Right hindlimb (tissue), 1 donor: ENCODE measurements at places on chromosomes 3 and 15.

DNA sequence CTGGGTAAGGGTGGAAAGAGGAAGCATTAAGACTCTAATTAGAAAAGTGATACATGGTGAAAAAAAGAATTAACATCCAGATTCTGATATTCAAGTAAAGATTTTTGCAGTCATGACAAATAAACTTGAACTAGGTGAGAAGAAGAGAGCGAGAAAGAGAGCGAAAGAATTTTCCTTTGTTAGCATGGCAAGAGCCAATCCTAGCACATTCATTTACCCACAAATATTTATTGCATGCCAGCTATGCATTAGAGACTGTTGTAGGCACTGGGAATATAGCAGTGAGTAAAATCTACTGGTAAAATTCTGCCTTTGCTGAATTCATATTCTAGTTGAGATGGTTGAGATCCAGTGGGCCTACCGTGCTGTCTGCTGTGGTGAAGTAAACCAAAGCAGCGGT lies 177.9 kb upstream of the DPH6 start:
- DNase-seq, result no peak

DNA sequence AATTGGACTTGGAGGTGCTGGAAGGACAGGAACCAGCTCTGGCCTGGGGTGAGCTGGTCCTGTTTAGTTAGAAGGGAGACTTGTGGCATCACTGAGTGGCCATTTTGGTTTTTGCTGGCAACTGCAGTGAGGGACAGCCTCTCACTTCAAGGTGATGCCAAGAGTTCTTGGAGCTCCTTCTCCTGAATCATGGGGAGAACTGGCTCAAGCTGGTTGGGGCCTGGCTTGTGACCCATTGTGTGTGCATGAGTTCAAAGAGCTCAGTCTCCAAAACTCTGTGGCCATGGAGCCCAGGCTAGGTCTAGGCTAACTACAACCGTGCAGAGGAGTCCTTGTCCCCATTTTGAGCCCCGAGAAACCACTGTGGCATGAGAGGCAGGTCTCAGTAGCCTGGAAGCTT lies 60.1 kb upstream of the ZNF148 start:
- no peak for DNase-seq

GRCh38 chr3:130729154-130729553 lies 17.5 kb downstream of the PIK3R4 start:
- no peak for DNase-seq

DNA sequence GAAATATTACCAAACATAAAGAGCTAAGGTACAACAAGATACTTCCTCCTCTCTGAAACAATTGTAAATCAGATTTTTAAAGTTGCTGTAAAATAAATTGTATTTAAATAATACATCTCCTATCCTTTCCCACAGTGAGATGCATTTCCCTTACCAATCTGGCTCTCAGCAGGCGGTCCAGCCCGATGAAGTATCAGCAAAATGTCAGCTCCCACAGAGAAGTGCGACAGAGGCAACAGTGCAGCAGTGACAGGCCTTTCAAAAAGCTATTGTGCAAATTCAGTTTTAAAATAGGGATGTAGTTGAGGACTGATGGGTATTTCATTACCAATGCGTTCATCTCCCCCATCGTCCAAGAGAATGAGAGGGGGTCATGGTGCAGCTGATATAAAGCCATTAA lies 733.2 kb upstream of the GOLIM4 start:
- DNase-seq, result no peak

- DNase-seq, result no peak
These were observed 4.4 kb downstream of the KCTD6 start for GRCh38 chr3:58496206-58496857.

DNA sequence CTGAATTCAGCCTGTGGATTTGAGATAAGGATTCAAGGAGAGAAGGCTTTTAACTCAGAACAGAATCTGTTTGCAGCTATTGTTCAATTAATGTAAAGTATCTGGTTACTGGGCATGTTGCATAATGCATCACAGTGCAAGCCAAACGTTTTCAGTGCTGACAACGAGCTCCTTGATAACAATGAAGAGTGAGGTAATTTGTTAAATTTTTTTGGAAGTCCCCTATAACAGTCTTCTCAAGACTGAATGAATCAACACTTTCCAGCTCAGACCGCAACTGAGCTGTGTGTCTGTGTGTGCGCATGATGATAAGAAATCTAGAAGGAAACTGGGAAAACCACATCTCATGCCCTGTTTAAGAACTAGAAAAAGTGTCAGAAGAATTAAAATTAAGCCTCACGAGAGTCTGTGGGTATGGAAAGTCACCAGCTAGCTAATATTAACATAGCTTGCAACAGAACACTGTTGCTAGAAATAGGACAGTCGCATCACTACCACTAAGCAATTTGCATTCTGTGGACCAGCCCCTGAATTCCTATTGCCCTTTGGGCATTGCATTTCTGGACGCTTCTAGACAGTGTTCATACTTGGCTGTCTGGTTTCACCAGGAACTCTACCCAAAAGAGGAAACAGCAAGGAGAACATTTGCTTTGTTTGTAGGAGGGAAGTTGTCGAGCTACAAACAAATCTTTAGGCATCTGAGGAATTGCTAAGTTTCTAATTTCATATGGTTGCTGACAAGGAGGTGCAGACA lies 43.7 kb upstream of the ATP2C1 start:
- DNase-seq, result no peak

- no peak for DNase-seq
These were observed 9.2 kb downstream of the PLEKHO2 start for GRCh38 chr15:64850778-64851502.

DNA sequence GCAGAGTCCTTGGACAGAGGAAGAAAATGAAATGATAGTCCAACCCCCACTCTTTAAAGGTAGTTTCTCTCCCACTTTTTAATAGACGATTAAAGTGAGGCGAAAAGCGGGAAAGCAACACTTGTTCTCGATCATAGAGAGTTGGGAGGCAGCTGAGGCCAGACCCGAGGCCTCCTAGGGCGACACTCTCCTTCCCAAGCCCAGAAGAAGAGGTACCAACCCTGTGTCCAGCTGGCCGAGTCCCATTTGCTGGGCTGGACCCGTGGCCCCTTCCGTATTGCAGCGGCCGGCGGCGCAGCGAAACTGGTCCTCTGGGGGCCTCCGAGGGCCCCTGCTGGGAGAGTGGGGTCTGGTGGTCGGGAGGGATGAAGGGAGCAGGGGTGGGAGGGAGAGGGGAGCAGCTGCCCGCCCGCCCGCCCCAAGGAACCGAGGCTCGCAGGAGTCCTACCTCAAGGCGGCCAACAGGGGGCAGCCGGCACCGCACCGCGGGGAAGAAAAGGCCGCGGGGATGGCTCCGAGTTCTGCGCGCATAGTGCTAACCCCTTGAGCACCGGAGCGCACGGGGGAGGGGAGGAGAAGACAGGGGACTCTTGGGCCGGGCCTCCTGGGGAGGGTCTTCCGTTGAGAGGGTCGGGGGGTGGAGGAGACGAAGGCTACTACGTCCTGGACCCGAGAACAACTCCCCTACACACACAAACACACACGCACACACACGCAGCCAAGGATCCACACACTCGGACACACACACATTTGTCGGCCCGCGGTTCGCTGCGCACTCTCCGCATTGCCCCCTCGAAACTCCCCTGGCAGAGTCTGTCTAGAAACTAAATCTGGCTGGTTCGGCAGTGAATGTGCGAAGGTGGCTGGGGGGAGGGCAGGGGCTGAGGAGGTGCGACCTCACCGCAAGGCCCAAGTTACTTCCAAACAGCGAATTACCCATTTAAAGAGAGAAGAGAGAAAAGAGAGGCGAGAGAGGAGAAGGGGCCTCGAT lies 2.0 kb downstream of the WNT5A start:
- peak; percentile 92 for DNase-seq

- no peak for DNase-seq
These were observed 87.5 kb upstream of the LINGO1 start for GRCh38 chr15:77720173-77720572.

DNA sequence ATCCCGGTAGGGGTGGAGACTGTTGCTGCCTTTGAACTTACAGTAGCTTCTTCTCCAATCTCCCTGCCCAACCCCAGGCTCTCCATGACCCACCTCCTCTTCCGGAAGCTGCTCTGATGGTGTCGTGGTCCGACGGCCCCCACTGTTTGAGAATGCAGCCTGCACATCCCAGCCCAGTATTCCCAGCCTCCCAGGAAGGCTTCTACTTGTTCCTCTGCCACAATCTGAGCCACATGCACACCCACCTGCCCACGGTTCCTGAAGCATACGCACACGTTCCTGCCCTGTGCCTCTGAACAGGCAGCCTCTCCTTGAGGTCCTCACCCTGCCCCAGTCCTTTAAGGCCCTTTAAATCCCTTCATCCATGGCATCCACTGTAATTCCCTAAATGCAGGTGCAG lies 57.4 kb downstream of the ABTB1 start:
- no peak for DNase-seq

- DNase-seq, result peak; percentile 57
These were observed at the start of gene HAPLN3 for GRCh38 chr15:88894819-88895767. Gene HAPLN3, minus strand, starts transcription at chr15:88895544. Its CDS starts 8,246 bp downstream, at chr15:88887298.

DNA sequence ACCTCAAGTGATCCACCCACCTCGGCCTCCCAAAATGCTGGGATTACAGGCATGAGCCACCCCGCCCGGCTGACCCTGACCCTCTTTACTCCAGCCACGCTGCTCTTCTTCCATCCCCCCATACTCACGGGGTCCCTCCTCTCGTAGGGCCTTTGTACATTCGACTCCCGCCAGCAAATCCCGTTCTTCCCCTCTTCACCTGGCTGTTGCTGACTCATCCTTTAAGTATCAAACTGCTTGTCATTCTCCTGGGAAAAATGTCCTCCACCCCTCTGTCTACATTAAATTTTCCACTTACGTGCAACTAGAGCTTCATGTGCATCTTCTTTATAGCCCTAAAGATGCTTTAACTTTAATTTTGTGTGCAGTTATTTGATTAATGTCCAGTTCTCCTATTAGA lies 203.1 kb downstream of the OPA1 start:
- DNase-seq, result no peak

DNA sequence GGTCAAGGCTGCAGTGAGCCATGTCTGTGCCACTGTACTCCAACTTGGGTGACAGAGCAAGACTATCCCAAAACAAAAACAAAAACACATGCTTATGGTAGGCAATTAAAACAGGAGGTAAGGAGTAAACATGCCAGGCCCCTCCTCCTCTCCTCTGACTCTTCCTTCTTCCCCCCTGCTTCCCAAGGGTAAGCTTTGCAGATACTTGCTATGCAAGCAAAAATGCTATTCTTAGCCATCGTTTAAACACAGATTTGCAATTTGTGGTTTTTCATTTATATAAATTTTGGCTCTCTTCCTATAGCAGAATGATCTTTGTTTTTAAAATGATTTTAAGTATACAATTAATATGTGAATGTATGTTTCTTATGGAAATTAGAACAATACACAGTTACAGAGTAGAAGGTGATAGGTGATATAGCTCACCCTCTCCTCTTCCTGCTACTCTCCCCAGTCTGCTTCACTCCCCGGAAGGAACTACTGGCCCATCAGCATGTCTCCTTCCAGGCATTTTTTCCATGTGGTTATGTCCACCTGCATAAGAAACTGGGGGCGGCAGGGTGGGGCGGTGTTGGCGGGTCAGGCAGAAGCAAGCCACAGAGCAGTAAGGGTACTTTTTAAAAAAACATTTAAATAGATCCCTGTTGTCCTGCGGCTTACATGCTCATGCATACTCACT lies 42.1 kb downstream of the IGF1R start:
- no peak for DNase-seq

- no peak for DNase-seq
These were observed 40.3 kb downstream of the CHL1 start for GRCh38 chr3:236881-237280.

DNA sequence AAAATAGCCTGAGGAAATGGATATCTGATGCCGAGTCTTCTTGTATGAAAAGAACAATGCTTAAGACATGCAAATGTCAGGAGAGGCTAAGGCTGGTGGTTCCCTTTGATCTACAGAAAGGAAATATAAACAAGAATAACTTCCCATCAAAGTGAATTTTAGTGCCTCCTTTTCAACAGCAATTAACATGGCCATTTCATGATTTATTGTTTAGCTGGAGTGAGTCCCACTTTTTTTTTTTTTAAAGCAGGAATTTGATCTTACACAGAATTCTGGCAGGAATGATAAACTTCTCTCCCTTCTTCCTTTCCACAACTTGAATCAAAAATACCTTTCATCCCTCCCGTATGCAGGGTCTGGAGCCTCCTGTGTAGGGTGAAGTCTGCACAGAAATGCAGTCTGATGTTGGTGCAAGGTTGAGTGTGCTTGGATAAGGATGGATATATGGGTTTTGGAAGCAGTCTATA lies 287.0 kb downstream of the MEX3B start:
- no peak for DNase-seq

- no peak for DNase-seq
These were observed 284.2 kb upstream of the ROPN1 start for GRCh38 chr3:124276133-124276532.

DNA sequence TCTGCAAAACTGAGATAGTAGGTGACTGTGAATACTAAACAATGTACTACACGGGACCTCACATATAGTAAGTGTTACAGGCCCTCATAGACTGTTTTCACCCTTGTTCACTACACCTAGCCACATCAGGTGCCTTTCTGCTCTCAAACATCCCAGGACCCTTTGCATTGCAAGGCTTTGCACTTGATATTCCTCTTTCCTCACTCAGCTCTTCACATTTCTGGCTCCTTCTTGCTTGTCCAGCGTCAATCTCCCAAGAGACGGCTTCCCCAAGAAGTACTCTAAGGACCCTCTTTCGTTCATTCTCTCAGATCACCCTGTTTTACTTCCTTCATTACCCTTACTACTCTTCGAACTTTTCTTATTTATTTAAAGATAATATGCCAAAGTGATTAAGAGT lies 10.0 kb downstream of the DENND4A start:
- DNase-seq, result no peak

GRCh38 chr3:171688002-171688401 lies 122.3 kb downstream of the PLD1 start:
- DNase-seq, result no peak

DNA sequence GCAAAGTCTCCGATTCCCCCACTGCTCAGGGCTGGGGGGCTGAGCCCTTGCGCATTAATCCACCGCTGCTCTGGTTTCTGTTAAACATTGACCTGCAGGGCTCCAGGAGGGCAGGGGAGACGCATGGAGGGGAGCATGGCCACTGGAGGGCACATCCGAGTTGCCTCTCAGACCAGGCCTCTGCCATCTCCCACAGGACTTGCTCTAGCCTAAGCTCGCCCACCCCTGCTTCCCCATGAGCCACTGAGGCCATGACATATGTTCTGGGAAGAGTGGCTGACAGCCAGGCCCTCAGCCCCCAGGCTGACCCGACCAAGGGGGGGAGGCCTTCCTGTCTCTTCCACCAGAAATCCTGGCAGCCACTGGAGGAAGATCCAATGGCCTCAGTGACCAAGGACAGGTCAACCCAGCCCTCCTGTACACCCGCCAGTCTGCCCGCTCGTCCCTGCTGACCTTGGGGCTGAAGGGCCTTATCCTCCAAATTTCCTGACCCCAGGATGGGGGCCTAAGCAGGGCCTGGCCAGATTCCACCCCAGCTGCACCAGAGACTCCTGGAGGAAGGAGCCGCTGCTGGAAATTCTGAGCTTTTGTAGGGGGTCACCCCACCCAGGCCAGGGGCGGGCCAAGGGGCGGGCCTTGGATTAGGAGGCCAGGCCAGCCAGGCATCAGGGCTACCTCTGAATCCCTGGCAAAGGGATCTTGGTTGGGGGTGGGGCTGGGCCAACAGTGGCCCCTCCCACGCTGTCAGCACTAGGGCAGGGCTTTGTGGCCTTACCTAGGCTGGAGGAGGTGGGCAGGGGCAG lies at the start of gene HYAL1:
Gene HYAL1, minus strand, starts transcription at position 562 of the 803 bp plus-strand sequence. CDS start 618 bp downstream, outside the sequence.
- DNase-seq, result peak; percentile 66
